ENCODE measurements at places on chromosomes 2 and 18. TPM values are rescaled to one million over a fixed set of nuclear protein-coding genes. Genes with fewer than 3 reads are reported as not detected.

The KDSR gene
- total RNA-seq = 17.2 TPM

The CNRIP1 gene
- total RNA-seq = 38.8 TPM

The ALPP gene
- not detected for total RNA-seq

The SCN2A gene
- under 0.01 TPM for total RNA-seq

The MARCO gene
- not detected for total RNA-seq

The FN1 gene
- total RNA-seq = 543 TPM

The PXDN gene
- 187 TPM for total RNA-seq

The ACSL3 gene
- total RNA-seq = 117 TPM

The PRSS56 gene
- not detected for total RNA-seq

The CREG2 gene
- total RNA-seq = under 0.01 TPM

The ABCG5 gene
- not detected for total RNA-seq

The UPP2 gene
- total RNA-seq = not detected

The STK25 gene
- 212 TPM for total RNA-seq

The NXPH2 gene
- total RNA-seq = not detected

The KCNK3 gene
- under 0.01 TPM for total RNA-seq

The CKAP2L gene
- 0.76 TPM for total RNA-seq

The AQP12A gene
- total RNA-seq = not detected

The DAW1 gene
- not detected for total RNA-seq

The WNT6 gene
- not detected for total RNA-seq

The TUBA3E gene
- total RNA-seq = not detected

The CDH2 gene
- total RNA-seq = 0.26 TPM

The TUBA4B gene
- total RNA-seq = not detected

The G6PC2 gene
- not detected for total RNA-seq

The KLHL41 gene
- under 0.01 TPM for total RNA-seq

The TDRD15 gene
- total RNA-seq = not detected

The NOSTRIN gene
- 0.22 TPM for total RNA-seq

The SMIM21 gene
- total RNA-seq = not detected

The LYPD6 gene
- total RNA-seq = 13.7 TPM

The APOB gene
- under 0.01 TPM for total RNA-seq

The ADI1 gene
- 59.2 TPM for total RNA-seq

The ITGA4 gene
- 0.52 TPM for total RNA-seq

The PAPOLG gene
- 19.2 TPM for total RNA-seq

The DPYSL5 gene
- total RNA-seq = not detected

The PPP1R1C gene
- total RNA-seq = 0.33 TPM

The FEV gene
- total RNA-seq = not detected

The TGFA gene
- total RNA-seq = 12.2 TPM

The GPR45 gene
- total RNA-seq = not detected

The RNPEPL1 gene
- total RNA-seq = 18.7 TPM

The SERPINB4 gene
- total RNA-seq = not detected

The HOXD8 gene
- 23.8 TPM for total RNA-seq

The REG1B gene
- total RNA-seq = not detected

The MC4R gene
- not detected for total RNA-seq

The SPP2 gene
- not detected for total RNA-seq

The MERTK gene
- total RNA-seq = 20.5 TPM

The KYNU gene
- not detected for total RNA-seq

The SLC23A3 gene
- 0.54 TPM for total RNA-seq

The PLA2R1 gene
- total RNA-seq = 22.3 TPM

The GPR155 gene
- total RNA-seq = 1.1 TPM

The RAB6C gene
- total RNA-seq = not detected

The EDAR gene
- total RNA-seq = not detected
